T-helper 1 cell (primary cell): ENCODE measurements at places on chromosomes 2 and 18.
A peak's percentile ranks its signal among the peaks of the same experiment; 100 is the strongest.

- no peak for DNase-seq
Observed at GRCh38 chr2:128406736-128407554, 88.3 kb upstream of the HS6ST1 start.

- DNase-seq = no peak
Observed at GRCh38 chr18:9206421-9206820, 69.8 kb downstream of the ANKRD12 start.

GRCh38 chr18:46332921-46333341, 228.7 kb downstream of the HAUS1 start:
- DNase-seq = no peak

DNA sequence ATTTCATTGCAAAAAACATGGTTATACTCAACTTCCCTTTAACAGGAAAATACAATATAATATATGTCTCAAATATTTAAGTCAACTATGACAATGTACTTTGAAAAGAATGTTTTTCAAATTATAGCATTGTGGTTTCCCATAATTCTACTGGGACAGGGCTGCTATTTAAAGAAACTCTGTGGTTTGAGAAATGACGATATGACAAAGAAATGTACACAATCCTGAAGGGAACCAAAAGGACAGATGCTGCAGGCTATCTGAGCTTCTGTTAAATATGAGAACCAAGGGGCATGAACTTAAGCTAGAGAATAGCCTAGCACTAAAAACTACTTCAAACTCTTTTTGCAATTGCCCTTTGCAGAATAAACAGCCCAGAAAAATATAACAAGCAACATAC, 415.9 kb downstream of the GRB14 start:
- no peak for DNase-seq

GRCh38 chr2:151999053-151999452, 99.8 kb downstream of the CACNB4 start:
- peak; percentile 23 for DNase-seq

DNA sequence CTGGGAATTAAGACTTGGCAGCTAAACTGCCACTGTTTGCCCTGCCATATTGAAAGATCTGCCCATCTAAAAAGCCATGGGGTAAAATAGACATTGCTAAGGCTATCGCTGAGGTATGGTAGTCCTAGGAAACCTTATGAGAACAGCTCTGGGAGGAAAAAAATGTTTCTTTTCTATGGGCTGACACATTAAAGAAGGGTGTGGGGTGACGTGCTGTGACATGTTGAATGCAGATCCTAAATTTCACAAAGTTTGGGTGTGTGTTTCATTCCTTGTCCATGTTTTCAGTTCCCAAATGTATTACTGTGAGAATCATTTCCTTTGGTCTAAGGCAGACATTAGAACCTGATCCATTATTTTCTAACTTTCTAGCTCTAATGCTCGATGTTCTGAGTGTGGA, 766.4 kb downstream of the BCL11A start:
- no peak for DNase-seq

DNA sequence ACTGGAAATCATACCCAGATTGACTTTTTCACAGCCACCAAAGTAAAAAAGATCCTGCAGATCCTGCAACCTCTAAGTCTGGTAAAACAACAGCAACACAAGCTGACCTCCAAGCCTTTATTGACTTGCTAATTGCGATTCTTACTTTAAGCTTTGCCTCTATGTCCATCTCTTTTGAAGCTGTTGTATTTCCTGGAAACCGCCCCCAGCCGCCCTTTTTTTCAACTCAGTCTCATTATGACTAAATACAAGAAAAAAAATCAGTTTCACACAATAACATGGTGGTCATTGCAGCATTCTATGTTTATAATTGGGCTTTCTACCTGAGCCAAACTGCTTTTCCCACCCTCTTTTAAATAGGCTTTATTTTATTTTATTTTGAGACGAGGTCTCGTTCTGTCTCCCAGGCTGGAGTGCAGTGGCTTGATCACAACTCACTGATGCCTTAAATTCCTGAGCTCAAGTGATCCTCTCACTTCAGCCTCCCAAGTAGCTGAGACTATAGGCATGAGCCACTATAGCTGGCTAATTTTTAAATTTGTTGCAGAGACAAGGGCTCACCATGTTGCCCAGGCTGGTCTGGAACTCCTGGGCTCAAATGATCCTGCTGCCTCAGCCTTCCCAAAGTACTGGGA, 76.2 kb downstream of the MOGAT1 start:
- no peak for DNase-seq

GRCh38 chr18:64720781-64721464, 572.0 kb upstream of the LINC00305 start:
- no peak for DNase-seq

DNA sequence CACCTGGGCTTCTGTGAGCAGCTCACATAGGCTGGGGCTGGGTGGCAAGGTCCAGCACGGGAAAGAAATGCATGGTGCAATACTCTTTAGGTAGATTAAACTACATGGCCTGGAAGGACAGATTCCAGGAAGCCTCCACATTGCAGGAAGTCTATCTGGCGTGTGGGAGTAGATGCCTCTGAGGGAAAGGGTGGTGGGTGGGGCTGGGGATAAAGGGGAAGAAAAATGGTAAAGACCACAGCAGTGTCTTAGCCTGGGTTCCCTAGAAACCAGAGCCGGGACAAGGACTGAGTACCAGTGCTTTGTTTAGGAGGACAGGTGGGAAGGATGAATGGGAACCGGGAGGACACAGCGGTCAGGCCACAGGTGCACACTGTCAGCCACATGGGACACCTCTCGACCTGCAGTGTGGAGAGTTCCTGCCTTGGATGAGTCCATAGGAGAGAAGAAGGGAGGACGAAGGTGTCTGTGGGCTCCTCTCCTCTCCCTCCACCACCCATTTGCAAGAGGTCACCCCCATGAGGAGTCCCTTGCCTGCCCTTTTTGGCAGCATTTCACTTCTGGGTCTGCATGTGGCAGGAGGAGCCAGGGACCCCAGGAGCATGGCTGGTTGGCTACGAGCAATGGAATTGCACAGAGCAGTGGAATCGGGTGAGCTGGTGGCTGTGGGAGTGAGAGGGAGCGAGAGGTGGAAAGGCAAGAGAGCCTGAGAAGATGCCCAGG, 91.5 kb upstream of the HS6ST1 start:
- DNase-seq = no peak

- no peak for DNase-seq
Observed at GRCh38 chr2:195639238-195639858, 17.7 kb upstream of the SLC39A10 start.
